ENCODE measurements at places on chromosomes 7 and 10. TPM values are rescaled to one million over a fixed set of nuclear protein-coding genes. Genes with fewer than 3 reads are reported as not detected.

Gene ADAP1
- total RNA-seq, result 6.7 TPM

- H3K27me3 ChIP-seq, result no peaks in the 10 kb centered on the region
- no peak for DNase-seq
- H3K27ac ChIP-seq, result no peak overlapping the region
Measured at GRCh38 chr10:18158773-18159265, 18.6 kb downstream of the CACNB2 start.

Gene PLXNA4
- 11.7 TPM for total RNA-seq

Gene PNLIP
- not detected for total RNA-seq

DNA sequence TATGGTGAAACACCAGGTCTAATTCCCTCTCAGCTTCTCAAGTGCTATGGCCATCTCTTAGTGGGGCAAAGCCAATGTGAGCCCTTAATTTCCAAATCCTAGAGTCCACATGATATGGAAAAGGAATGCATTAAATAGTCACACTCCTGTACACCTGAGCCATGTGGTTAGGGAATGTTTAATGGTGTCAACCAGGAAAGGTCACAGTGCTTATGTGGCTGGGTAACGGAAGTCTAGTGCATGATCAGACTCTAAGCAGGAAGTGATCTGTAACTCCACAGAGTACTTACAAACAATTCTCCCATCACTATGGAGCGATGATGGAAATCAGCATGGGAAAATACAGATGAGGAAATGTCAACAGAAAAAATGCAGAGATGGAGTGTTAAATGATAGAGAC is 148.8 kb downstream of the MAGI2 start:
- H3K27ac ChIP-seq, result no peak overlapping the region
- no peaks in the 10 kb centered on the region for H3K27me3 ChIP-seq
- H3K36me3 ChIP-seq, result no peaks in the 10 kb centered on the region
- H3K4me3 ChIP-seq, result no peak overlapping the region

DNA sequence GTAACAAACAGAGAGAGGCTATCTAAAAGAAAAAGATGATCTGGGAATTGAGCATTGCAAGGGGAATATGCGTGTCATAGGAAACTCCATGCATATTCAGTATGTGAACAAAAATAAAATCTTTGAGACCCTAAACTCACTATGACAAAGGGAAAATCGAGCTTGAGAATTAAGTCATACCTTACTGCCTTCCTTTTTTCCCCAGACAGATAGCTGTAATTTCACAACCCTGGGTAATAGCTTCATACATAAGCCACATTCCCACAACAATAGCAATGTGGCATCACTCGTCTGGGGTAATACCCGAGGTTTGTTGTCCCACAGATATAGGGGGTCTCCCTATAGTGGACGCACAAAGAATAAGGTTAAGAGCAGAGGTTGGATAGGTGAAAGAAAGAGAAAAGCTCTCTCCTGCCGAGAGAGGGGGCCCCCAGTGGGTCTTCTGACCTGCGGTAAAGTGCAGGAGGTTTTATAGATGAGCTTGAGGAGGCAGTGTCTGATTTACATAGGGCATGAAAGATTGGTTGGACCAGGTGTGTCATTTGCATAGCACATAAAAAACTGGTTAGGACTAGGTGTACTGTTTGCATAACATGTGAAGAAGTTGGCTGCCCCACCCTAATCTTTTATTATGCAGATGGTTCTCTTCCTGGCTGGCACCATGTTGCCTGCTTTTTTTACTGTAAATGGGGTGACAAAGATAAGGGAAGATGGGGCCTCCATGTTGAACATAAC is 11.6 kb downstream of the CYP3A43 start:
- H3K36me3 ChIP-seq, result no peaks in the 10 kb centered on the region
- no peak for DNase-seq
- no peak overlapping the region for H3K4me3 ChIP-seq
- H3K27me3 ChIP-seq, result peaks cover 37% of the 10 kb centered on the region

Gene HABP2
- not detected for total RNA-seq

DNA sequence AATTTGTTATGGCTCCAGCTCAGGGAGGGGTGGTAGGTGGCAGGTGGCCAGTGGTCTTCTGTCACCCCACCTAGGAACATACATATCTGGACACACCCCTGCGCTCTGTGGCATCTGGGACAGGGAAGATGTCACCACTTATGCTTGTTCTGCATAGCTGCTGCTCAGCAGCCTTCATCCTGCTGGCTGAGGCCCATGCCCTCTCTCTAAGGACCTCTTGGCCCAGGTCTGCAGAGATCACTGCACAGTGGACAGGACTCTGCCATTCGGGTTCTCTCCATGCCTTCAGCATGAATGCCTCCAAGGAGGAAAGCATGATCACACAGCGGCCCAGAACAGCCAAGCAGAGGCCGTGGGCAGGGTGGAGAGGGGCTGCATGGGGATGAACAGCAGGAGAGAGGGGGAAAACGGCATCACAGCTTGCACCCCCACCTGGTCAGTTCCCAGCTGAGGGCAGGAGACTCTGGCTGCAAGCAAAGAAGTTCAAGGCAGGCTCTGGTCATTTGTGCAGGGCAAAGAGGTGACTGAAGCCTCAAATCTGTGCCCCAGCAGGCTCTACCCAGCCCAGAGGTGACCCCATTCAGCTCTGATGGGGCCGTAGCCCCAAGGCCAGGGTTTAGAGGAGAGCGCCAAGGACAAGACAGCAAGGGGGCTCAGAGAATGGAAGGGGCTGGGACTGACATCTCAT is 47.8 kb upstream of the GDF10 start:
- H3K27ac ChIP-seq, result peak overlapping the region; percentile 45
- H3K4me3 ChIP-seq, result no peak overlapping the region
- no peaks in the 10 kb centered on the region for H3K36me3 ChIP-seq

Data from T-helper 17 cell (primary cell).